Epithelial cell of umbilical artery (primary cell): ENCODE measurements at places on chromosomes 11 and 22. TPM values are rescaled to one million over a fixed set of nuclear protein-coding genes. Genes with fewer than 3 reads are reported as not detected.

The RAG2 gene
- total RNA-seq = not detected in 2 replicates

The C11orf71 gene
- 4.9 and 6.4 TPM in 2 replicates for total RNA-seq

The RTN4R gene
- 0.61 and 0.65 TPM in 2 replicates for total RNA-seq

The FOLR1 gene
- not detected in 2 replicates for total RNA-seq

The IFITM1 gene
- total RNA-seq = 18.5 and 92.6 TPM in 2 replicates

The CNGA4 gene
- under 0.01 TPM in 1 of 2 replicates, not detected in the other for total RNA-seq

The LRRC74B gene
- total RNA-seq = not detected in 2 replicates

The AP1B1 gene
- total RNA-seq = 94.5 and 121 TPM in 2 replicates

The MS4A7 gene
- not detected in 2 replicates for total RNA-seq

The SMPD1 gene
- 11.0 and 17.5 TPM in 2 replicates for total RNA-seq

The PHF5A gene
- 117 and 128 TPM in 2 replicates for total RNA-seq

The GLYAT gene
- not detected in 2 replicates for total RNA-seq

The RHBDD3 gene
- 18.2 and 20.8 TPM in 2 replicates for total RNA-seq

The LRRC55 gene
- total RNA-seq = not detected in 2 replicates

The PRG3 gene
- not detected in 2 replicates for total RNA-seq

The SPDYC gene
- total RNA-seq = not detected in 2 replicates

The PRSS23 gene
- 358 and 490 TPM in 2 replicates for total RNA-seq

The C11orf87 gene
- not detected in 2 replicates for total RNA-seq

The MUC6 gene
- not detected in 2 replicates for total RNA-seq

The PIWIL4 gene
- total RNA-seq = 0.32 and 0.76 TPM in 2 replicates

The MS4A2 gene
- not detected in 2 replicates for total RNA-seq

The ASPHD2 gene
- total RNA-seq = 9.3 and 9.4 TPM in 2 replicates
